ENCODE measurements at places on chromosomes 7 and 10.

DNA sequence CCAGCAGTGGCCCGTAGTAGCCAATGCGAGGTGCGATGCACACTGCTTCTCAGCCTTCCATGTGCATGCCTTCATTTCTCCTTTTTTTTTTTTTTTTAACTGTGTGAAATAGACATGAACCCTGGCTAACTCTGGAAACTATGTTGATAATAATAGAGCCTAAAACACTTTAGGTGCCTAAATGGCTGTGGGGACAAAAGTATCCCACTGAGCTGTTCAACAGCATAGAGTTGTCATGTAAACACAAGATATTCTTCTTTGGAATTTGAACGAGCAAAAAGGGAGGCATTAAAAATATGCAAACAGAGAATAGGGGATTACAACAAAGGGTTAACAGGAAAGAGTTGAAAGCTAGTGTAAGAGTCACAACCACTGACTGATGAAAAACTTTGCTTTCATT, 162.1 kb upstream of the NOBOX start:
- DNase-seq: no peak

- DNase-seq: no peak
These were observed 1.1 kb downstream of the NDUFB2 start for GRCh38 chr7:140697447-140698143.

DNA sequence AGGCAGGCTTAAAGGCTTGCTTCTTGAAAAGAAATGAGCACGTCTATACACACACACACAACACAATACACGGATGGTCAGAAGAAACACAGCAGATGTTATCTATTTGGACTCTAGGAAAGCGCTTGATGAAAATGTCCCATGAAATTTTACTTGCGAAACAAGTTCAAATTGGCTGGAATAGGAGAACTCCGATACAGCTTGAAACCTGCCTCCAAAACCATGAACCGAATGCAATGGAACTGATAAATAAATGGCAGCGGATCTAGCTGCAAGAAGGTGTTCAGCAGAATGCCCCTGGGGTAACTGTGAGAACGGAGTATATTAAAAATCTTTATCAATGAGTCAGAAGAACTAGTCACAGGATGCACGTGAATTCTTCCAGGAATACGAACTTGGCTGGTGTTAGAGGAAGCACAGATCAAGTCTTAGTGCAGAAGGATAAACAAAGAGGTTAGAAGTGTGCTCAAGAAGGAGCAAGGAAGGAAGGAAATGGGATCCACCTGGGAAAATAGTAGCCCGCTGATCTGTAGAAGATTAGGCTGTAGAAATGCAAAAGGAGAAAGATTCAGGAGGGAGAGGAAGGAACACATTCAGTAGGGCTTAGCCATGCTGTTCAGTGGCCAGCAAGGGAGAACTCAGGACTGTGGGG, 142.0 kb upstream of the PRKCQ start:
- DNase-seq: no peak

DNA sequence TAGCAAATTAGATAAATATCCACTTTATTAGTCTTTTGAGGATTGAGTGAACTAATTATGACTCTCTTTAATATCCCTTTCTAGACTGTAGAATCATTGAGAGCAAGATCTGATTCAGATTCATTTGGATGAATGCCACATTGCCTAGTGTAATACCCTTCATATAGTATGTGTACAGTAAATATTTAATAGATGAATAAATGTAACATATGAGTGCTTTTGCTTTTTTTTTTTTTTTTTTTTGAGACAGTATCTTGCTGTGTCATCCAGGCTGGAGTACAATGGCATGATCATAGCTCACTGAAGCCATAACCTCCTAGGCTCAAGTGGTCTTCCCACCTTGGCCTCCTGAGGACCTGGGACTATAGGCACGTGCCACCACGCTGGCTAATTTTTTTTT, 14.8 kb downstream of the SAMD8 start:
- DNase-seq: no peak

Measured in stimulated activated CD4-positive, alpha-beta T cell treated with anti-CD3 and anti-CD28 coated beads, Interleukin-1b, Interleukin-23, amount 100 ng/mL, for 1 hour (primary cell).